ENCODE measurements at places on chromosomes 5 and 9.
A peak's percentile ranks its signal among the peaks of the same experiment; 100 is the strongest.

DNA sequence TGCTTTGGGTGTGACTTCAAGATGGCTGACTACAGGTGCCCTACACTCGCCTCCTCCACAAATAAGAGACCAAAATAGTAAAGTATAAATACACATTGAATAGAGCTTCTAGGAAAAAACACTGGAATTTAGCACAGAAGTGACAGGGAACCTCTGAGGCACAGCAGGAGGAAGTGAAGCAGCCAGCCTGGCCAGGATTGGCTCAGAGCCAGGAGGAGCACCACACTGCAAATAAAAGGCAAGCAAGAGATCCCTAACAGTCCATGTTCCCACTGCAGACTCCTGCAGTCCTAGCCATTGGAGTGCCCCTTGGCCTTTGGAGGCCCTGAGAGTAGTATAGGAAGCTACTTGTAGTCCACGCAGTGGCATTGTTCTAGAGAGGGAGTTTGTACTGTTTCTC, 186.7 kb upstream of the TLX3 start:
- no peak for DNase-seq

GRCh38 chr9:77679661-77680368, 31.7 kb upstream of the GNA14 start:
- no peak for DNase-seq

DNA sequence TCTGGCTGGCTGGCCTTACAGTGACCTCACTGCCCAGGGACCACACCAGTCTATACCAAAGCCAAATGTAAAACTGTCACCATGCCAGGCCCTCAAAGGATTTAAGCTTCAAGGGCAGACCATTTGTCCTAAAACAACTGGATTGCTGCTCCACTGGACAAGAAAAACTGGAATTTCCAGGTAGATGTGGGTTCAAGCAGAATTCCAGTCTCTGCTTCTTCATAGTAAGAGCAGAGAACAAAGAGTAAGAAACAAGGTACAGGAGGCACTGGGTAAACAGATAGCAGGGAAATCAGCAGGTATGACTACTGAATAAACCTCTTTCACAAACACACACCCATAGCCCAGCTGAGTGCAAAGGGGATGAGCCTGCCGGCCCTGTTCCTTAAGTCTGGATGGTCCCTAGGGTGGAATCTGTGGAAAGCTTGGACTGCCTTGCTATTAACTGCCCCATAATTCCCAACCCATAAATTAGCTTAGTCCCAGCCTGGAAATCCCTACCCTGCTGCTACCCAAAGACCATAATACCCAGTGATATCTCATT, 5.5 kb downstream of the B4GALT1 start:
- no peak for DNase-seq

- DNase-seq, result no peak
Observed at GRCh38 chr9:137273095-137273490, 4.4 kb upstream of the TOR4A start.

DNA sequence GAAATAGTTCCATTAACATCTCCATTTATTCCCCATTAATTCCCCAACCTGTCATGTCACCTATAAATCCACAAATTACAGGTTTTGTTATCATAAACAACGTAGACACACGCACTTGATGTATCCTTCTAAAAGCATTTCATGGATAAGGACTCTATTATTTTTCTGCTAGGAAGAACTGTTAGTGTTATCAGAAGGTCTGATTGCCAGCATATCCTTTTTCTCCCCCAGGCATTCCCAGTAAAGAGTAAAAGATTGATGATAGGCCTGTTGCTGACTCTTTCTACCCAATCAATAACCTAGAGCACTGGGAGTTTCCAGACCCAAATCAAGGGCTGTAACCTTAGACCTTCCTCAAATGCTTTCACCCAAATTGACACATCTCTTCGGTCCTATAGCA, 60.8 kb downstream of the RFK start:
- DNase-seq, result no peak

DNA sequence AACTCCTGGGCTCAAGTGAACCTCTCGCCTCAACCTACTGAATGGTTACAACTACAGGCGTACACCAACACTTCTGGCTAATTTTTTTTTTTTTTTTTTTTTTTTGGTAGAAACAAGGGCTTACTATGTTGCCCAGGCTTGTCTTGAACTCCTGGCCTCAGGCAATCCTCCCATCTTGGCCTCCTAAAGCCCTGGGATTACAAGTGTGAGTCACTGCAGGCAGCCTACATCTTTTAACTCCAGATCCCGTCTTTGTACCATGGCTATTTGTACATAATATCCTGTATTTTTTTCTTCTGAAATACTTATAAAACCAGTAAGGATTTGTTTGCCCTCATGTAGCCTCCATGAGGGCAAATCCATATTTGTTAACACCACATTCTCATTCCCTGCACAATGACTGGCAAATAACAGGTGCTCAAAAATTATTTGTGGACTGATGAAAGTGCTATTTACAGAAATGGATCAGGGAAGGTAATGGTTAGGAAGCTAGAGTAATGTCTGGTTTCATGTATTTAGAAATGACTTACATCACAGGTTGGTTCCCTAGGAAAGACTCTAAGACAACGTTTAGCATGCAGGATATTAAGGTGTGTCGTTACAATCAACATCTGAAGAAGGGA, 51.9 kb upstream of the POU5F2 start:
- DNase-seq, result no peak

DNA sequence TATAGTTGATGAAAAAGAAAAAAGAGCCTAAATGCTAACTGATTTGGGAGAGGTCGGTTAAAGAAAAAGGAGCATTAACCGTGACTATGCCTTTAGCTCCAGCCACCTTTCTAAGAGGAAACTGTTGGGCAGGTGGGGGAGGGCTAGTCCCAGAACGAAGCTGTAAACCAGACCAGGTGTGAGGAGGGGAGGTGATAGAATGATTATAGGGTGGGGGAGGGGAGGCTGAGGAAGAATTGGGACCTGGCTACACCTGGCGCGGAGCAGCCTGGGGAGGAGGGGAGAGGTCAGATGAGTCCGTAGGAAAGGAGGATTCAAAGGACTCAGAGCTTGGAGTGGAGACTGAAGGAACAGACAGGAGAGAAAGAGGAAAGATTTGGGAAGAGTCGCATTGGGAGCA, 73.4 kb downstream of the PHAX start:
- no peak for DNase-seq

DNA sequence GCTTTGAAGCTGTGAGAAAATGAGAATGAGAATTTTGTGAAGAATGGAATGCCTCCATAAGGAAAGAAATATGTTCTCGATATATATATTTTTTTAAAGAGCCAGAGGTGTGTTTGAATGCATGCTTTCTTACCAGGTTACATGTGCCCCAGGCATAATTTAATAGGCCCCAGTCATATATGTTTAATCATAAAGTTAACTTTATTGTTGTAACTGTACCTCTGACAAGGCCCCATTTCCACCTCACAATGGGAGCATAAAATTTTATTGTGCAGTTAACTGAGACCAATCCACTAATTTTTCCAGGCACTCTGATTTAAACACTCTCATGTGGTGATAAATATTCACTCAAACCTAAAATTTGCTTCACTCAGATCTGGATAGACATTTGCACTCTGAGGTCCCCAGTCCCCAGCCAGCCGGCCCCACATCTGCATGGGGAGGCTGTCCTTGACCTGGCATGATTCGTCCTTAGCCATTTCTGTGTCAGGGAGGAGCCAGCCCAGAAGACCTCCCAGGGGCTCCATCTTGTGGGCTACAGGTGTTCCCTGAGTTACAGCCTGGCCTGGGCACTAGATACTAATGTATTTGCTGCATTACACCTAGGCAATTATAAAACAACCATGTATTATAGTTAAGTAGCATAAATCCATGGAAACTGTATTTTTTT, 245.8 kb downstream of the MTRR start:
- DNase-seq, result no peak

DNA sequence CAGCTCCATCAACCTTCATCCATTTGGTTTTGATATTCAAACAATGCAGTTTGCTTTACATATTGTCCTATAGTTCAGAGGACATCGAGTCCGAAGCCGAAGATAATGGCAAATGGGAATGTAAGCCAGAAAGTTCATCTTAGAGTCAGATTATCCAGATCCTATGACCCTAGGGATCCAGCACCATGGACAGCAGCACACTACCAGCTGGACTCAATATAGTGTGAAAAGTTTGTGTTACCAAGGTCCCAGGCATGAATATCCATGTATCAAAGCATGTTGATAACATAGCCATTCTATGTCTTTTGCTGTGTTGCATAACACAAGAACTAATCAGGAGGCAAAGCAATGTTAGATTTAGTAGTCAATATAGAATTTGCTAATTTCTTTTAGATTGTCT, 46.3 kb downstream of the FSTL4 start:
- DNase-seq, result peak; percentile 40

- no peak for DNase-seq
Observed at GRCh38 chr5:95850391-95850894, 27.9 kb upstream of the GLRX start.

DNA sequence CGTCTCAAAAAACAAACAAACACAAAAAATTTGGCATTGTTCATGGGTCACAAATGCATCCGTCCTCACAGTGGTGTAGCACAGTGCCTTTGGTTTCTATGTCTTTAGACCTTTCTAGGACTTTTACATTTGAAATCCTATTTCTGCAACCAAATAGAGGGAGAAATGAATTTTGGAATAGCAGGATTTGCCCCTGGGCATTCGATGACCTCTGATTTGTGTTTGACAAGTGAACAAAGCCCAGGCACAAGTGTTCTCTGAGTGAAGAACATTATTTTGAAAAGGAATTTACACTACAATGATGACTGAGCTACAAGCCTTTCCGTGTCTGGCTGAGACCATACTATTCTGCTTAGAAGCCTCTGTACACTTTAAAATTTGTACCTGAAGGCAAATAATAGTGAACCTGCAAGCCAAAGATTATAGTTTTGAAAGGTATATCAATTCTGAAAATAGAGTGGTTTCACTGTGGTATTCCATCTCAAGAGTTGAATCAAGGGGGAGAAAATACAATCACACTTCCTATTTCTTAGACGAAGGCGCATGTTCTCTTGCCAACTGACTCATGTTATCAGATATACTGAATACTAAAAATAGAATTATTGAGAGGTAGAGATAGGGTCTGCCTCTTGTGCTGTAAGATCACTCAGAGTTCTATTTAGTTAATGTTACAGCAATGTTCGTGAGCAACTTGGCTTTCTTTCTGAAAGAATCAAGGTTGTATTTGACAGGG, 297.6 kb downstream of the KDM4C start:
- DNase-seq, result no peak

- peak; percentile 45 for DNase-seq
Observed at GRCh38 chr5:16809395-16810207, 126.5 kb downstream of the MYO10 start.

DNA sequence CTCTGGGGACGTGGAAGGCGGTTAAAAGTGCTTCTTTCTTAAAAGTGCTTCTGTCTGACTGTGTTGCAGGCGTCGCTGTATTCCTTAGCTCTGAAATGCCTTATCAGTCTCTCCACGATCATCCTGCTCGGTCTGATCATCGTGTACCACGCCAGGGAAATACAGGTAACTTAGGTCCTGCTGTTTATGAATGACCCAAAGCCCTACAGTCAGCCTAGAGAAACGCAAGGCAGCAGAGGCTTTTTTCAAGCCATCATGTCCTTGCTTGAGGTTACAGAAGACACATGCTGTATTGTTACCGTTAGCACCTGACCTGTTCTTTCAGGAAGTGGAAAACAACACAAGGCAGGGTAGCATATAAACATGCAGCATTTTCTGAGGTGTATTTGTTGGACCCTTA, 2.0 kb downstream of the KCNN2 start:
- DNase-seq, result no peak

- no peak for DNase-seq
Observed at GRCh38 chr9:86755561-86755941, 191.8 kb downstream of the GAS1 start.

GRCh38 chr5:66680804-66681203, 84.6 kb downstream of the MAST4 start:
- no peak for DNase-seq

DNA sequence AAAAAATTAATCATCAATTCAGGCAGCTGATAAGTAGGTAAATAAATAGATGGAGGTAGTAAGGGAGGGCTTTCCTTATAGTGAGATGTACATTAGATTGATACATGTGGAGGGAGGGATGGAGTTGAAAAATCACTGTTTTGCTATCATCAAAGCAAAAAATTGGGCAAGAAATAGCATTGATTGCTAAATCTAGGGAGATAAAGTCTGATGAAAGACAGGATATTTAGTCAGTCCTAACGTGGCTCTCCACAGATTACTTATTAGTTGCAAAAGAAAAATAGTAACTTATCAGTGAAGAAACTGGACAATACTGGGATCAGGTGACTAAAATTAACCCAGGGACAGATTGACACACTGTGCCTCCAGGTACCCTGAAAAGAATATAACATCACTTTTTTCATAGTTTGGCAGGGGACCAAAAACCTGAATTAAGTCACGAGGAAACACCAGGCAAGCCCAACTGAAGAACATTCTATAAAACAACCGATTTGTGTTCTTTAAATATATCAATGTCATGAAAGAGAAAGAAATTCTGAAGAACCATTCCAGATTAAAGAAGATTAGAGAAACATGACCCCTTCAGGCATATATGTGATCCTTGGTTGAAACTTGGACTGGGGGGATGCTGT, 27.1 kb upstream of the GOLPH3 start:
- DNase-seq, result no peak

DNA sequence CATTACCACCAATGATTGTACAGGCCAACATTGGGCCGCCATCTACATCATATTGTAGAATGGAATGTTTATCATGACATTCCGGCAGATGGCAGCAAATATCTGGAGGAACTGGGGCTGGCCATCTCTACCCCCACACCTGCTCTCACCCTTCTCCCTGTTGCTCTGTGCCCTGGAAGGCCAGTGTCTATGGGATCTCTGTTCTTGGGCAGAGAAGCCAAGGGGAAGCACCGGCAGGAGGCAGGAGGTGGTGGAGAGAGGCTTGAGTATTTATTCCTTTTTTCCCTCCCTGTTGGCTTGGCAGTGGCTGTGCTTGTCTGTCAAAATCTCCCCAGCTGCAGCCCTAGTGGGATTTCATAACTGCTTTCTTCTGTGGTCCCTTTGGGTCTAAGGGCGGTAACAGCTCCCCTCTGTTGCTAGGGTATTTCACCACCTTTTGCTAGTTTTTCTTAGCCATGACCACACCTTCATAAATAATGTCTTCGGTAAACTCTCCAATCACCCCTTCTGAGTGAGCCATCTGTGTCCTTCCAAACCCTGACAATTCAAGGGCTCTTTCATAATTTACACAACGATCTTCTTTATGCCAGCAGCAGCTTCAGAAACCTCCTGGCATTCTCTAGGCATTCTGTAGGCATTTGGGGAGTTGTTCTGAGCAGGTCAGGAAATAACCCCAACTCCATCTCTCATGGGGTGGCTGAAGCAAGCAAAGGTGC, 225.8 kb downstream of the MELK start:
- DNase-seq, result no peak

Measured in kidney glomerular epithelial cell (primary cell).